ENCODE measurements at places on chromosomes 5 and 9. TPM values are rescaled to one million over a fixed set of nuclear protein-coding genes. Genes with fewer than 3 reads are reported as not detected.

The PAIP1 gene
- 89.0 TPM for total RNA-seq

The MAP1B gene
- 121 TPM for total RNA-seq

The IFNW1 gene
- not detected for total RNA-seq

The OSTF1 gene
- total RNA-seq: 69.7 TPM

The ANXA6 gene
- total RNA-seq: 631 TPM

The OCLN gene
- total RNA-seq: 1.3 TPM

The CCNJL gene
- 0.80 TPM for total RNA-seq

The SLC27A6 gene
- not detected for total RNA-seq

The OLFML2A gene
- total RNA-seq: 10.7 TPM

The GFI1B gene
- not detected for total RNA-seq
